Activated effector memory CD4-positive, alpha-beta T cell treated with Interleukin-2 at 50 U/mL for 16 hours (primary cell): ENCODE measurements at places on chromosomes 12 and 14.
A peak's percentile ranks its signal among the peaks of the same experiment; 100 is the strongest.

DNA sequence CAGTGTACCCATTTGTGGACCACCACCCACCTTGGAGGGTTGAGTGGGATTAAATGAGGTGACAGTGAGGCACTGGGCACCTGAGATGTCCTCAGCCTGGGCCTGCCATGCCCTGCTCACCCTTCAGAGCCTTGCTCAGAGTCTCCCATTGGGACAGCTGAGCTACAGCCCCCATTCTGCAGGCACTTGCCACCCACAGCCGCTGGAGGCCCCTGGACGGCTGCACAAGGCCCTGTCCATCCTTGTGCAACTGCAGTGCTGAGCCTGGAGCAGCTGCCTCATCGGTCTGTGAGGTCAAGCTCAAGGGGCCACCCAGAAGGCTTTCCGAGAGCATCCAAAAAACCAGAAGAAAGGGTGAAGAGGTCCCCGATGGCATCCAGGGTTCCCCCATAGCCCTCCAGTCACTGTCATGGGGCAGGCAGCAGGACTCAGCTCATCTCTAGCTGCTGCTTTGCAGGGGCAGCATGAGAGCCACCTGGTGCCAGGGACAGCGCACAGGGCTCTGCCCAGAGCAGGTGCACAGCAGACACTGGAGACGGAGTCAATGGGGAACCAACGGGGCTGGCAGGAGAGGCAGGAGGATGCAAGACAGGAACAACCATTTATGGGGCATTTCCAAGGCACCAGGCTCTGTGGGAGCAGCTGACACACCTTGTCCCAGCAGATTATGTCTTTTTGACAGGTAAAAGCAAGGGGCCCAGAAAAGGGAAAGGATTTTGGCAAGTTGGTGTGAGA is 84.6 kb downstream of the ARL6IP4 start:
- DNase-seq, result no peak

- no peak for DNase-seq
Measured at GRCh38 chr12:21713133-21713532, 55.5 kb upstream of the LDHB start.

DNA sequence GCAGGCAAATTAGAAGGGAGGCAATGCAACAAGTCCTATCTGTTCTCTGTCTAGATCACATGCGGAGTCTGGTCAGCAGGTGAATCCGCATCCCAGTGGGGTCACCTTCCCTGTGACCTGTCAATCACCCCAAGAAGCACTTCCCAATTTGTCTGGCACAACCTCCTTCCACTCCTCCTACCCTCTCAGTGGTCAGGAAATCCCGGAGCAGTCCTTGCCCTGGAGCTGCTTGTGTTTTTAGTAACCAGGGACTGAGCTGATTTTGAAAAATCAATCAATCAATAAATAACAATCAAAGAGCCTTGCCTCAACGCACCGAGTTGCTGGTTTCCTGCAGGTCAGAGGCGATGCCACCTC is 572 bp upstream of the ACSS3 start:
- DNase-seq, result no peak

- no peak for DNase-seq
Measured at GRCh38 chr12:110563702-110564470, 19.2 kb downstream of the PPTC7 start.

- no peak for DNase-seq
Measured at GRCh38 chr14:24924544-24924943, 125.4 kb downstream of the STXBP6 start.

GRCh38 chr14:61517911-61518384 is 177.4 kb upstream of the HIF1A start:
- DNase-seq, result no peak

GRCh38 chr12:126362964-126363363 is 1297.7 kb downstream of the AACS start:
- DNase-seq, result no peak

GRCh38 chr14:63563370-63564026 is 20.3 kb upstream of the PPP2R5E start:
- DNase-seq, result no peak

GRCh38 chr14:94173885-94174603 is at the start of gene PPP4R4:
Gene PPP4R4 (plus strand): TSS chr14:94174322. CDS start chr14:94174466, 144 bp downstream.
- DNase-seq, result peak; percentile 78

GRCh38 chr14:73759714-73760597 is 45.8 kb upstream of the PNMA1 start:
- peak; percentile 91 for DNase-seq

DNA sequence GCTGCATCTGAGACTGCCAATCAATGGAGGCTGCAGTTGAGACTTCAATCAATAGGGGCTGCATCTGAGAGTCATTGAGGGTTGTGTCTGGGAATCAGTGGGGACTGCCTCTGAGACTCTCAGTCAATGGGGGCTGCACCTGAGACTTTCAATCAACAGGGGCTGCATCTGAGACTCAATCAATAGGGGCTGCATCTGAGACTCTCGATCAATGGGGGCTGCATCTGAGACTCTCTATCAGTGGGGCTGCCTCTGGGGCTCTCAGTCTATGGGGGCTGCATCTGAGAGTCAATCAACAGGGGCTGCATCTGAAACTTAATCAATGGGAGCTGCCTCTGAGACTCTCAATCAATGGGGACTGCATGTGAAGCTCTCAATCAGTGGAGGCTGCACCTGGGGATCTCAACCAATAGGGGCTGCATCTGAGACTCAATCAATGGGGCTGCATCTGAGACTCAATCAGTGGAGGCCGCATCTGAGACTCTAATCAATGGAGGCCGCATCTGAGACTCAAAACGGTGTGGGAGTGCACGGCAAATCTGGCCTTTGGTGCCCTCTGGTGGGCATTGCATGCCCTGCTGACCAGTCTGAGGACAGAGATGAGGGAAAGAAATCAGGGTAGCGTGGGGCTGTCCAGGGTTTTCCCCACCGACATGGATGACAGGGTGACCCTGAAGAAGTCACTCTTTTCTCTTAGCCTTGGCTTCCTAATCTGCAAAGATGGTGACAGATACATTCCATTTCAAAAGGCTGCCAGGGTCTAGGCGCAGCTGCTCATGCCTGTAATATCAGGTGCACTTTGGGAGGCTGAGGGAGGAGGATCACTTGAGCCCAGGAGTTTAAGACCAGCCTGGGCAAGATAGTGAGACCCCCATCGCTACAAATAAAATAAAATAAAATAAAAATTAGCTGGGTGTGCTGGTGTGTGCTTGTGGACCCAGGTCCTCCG is 41.3 kb upstream of the EIF5 start:
- DNase-seq, result peak; percentile 51

DNA sequence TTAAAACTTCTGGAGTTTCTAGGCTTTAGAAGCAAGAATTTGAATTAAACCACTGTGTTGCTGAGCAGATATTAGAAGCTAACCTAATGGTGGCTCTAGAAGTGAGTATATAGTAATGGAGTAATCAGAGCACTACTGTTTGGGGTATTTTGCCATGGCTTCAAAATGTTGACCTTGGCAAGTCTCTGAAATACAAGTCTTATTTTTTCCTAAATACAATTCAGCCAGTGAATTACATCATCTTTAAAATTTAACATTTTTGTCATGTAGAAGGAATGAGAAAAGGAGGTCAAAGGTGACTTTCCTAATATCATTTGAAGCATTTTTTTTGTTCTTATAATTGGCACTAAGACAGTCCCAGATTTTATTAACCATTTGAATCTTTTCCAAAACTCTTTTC is 25.2 kb downstream of the PMCH start:
- no peak for DNase-seq

- no peak for DNase-seq
Measured at GRCh38 chr14:55927028-55927427, 191.2 kb upstream of the PELI2 start.

- no peak for DNase-seq
Measured at GRCh38 chr12:13250416-13250815, 53.9 kb downstream of the EMP1 start.

- no peak for DNase-seq
Measured at GRCh38 chr12:52735106-52735505, 31.8 kb upstream of the KRT77 start.

DNA sequence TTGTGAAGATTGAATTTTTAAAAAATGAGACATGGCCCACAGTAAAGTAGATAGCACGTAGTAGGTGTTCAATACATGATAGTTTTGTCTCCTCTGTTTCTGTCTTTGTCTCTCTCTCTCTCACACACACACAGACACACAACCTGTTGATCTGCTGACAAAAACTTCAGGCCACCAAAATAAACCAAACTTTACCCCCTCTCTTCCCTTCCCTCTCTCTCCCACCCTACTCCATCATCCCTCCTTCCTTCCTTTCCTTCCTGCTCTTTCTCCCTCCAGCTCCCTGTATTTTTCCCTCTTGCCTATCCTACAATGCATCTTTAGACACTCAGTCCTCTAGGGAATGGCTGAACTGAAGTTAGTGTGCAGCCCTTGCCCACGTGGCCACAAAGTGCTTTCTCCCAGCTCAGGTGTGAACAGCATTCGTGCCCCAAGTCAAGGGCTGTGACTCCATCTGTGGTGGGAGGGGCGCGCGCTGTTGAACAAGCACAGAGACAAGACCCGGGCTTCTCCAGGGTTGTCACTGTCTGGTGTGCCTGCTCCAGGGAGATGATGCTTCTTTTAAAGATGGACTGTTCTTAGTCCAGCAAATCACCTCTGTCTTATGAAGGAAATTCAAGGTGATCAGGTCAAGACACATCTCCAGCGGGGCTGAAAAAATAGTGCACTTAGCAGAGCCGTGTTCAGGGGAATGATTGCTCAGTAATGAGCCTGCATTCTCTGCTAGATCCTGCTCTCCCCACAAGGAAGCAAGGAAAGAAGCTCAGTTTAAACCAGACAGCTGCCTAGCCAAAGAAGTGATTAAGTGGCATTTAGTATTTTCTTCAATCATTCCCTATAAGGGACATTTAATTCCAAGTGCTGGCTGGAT is 75.3 kb downstream of the WSCD2 start:
- DNase-seq, result no peak

DNA sequence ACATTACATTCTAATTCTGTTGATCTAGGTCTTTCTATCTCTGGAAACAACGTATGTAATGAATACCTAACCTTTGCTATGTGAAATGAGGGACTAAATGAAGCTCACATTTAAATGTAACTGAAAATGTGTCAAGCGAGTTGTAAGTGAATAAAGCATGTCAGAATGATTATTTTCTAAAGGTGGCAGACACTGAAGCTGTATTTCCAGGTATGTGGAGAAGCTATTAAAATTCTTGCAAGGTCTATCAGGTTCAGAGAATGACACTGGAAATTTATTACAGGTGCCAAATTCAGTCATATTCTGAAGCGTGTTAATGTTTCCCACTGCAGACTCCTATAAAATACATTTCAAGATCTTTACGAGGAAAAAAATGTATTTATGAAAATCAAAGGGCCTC is 641.4 kb downstream of the RPS29 start:
- DNase-seq, result no peak

GRCh38 chr12:59595883-59596540 is at the start of gene SLC16A7:
Gene SLC16A7 (plus strand): TSS chr12:59596029. CDS start chr12:59704802, 108,773 bp downstream.
- DNase-seq, result peak; percentile 80

GRCh38 chr12:77522247-77522646 is 308.4 kb upstream of the NAV3 start:
- DNase-seq, result no peak

GRCh38 chr12:87272851-87273250 is 756.4 kb downstream of the C12orf50 start:
- no peak for DNase-seq

DNA sequence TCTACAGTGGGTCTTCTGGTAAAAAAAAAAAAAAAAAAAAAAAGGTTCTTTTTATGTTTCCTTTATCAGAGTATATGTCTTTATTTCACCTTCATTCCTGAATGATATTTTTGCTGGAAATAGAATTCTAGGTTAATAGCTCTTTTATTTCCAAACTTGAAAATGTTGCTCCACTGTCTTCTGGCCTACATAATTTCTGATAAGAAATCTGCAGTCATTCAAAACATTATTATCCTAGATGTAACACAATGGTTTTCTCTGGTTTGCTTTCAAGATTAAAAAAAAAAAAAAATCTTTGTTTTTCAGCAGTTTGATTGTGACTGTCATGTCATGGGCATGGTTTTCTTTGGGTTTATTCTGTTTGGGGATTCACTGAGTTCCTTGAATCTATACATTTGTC is 19.5 kb downstream of the DCP1B start:
- DNase-seq, result no peak

- no peak for DNase-seq
Measured at GRCh38 chr12:132076711-132077110, 67.4 kb downstream of the DDX51 start.

DNA sequence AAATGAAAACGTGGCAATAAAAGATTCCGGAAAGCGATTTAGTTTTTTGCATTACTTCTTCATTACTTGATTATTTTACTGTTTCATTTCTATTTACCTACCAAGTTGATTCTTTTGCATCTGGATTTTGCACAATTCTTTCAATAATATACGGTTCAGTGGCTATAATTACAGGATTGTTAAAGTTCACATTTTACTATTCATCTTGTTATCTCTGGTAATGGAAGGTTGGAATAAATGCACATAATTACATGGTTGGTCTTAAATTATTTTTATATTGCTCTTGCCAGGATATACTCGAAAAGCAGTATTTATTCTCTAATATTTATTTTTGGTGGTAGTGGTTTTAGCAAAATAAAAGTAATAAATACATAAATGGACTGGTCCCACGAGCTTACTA is 837.9 kb downstream of the DIO2 start:
- DNase-seq, result no peak

- no peak for DNase-seq
Measured at GRCh38 chr12:32585680-32586079, 93.4 kb upstream of the DNM1L start.

- no peak for DNase-seq
Measured at GRCh38 chr12:9866860-9867269, 2.3 kb downstream of the CLEC2B start.

DNA sequence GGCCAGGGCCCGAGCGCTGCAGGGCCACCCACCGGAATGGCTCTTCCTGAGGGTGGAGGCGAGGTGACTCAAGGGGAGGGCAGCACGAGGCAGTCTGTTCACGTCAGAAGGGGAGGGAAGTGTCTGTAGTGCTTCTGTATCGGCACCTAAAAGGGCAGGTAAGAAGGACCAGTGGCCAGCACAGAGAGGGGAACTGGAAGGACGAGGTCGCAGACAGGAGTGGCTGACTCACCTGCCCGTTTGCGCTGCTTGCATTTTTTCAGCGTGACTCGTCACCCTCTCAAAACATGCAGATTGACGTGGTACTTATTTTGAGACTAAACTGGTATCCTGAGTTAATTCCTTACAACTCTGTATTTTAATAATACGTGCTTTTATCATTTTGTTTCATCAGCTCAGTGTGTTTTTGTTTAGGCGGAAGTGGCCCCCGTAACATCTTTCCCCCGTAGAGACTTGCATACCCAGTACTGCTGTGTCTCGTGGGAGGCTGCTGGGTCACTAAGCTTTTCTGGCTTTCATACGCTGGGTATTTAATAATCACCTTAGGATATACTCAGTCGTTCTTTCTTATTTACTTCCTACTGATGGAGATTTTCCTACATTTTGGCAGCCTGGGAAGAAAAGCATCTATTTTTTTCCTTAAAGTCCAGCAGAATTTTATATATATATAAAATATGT is 26.4 kb downstream of the SFSWAP start:
- DNase-seq, result no peak

DNA sequence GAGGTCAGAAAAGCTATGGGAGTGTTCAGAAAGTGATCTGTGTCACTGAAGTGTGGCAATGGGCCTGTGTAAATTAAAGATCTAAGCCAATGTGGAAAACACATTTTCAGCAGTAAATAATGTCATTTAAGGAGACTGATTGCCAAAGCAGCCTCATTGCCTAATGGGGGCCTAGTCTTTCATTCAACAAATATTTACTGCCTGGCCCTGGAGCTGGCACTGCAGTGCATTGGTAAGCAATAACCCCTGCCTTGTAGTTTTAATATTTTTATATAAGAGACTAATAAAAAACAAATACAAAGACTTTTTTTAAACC is 326.6 kb downstream of the BTG1 start:
- DNase-seq, result no peak

GRCh38 chr14:60277605-60278190 is 28.7 kb downstream of the PPM1A start:
- no peak for DNase-seq
